SJSA1 (cell line): ENCODE measurements at places on chromosomes 5 and 9. TPM values are rescaled to one million over a fixed set of nuclear protein-coding genes. Genes with fewer than 3 reads are reported as not detected.

Gene SOHLH1
- total RNA-seq, result not detected in 2 replicates

- DNase-seq, result peak; percentile 71
Measured at GRCh38 chr5:3155046-3155445, 403.6 kb upstream of the IRX2 start.

- DNase-seq, result peak; percentile 4
Measured at GRCh38 chr5:40291338-40291737, 388.4 kb upstream of the PTGER4 start.

GRCh38 chr9:922171-922570, 54.3 kb upstream of the DMRT3 start:
- no peak for DNase-seq

- DNase-seq, result no peak
Measured at GRCh38 chr5:40006260-40006659, 581.5 kb upstream of the DAB2 start.

DNA sequence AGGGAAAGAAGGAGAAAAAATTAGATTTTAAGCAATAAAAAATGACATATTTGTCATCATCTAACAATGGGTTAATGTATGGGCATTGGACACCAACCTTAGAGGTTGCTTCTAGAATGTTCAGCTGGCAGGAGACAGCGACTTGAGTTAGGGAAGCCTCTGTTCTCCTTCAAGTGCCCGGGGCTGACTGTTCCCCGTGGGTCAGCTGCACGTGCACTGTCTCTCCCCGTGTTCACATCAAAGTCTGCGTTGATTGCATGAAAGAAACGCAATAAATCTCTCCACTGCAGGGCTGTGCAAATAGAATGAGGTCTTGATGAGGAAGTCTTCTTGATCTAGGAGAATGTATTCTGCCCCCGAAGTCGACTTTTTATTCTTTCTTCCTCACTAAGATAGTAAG, at the start of gene GLT6D1:
Gene GLT6D1 (minus strand): TSS at position 345 of the 400 bp plus-strand sequence. CDS start 353 bp downstream, outside the sequence.
- no peak for DNase-seq

DNA sequence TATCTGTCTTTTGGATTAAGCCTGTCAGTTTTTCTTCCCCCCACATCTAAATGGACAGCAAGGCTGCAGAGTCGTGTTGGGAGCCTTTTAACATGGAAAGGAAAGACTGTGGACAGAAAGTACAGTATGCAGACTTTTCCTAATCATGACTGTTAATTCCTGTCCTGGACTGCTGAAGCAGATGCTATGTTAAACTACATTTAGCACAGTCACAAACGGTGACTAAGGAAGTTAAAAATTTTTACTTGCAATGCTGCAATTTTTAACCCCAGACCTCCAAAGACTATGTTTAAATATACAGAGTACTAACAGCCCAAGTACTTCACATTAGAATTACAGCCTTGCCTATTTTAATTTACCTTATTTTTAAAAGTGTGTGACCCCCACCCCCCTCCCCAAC, 51.8 kb downstream of the ELAVL2 start:
- no peak for DNase-seq

DNA sequence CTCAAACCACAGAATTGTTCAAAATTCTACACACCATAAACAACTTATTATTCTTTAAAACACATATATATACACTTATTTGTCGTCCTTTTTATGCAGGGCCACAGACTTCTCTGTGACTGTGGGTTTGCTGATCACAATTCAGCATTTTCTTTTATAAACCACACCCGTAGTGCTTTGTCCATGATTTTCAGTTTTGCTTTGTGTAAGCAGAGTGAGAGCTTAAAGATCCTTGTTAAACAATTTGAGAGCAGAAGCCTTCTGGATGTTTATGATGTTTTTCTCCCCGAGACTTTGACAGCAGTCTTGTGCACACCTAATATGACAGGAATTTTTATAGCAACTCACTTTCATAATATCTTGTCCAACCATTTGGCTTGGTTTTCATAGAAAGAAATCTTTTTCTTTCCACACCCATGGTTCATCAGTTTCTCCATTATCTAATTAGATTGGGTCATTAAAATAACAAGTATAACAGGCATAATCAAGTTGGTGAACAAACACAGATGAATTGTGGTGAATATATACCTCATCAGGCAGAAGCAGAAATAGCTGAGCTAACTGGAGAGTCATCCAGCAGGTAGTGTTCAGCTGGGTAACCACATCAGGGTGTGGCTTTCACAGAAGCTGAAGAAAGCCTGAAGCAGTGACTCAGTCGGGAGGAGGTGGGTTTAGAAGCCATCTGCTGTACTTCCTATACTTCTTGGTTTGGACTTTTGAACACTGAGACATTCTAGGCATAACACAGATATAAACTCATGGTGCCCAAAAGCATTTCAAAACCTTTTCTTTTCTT, 232.8 kb downstream of the DOCK8 start:
- no peak for DNase-seq

Gene CRHBP
- total RNA-seq, result 0.11 TPM in 1 of 2 replicates, not detected in the other

Gene RASGRF2
- total RNA-seq, result 8.4 and 12.5 TPM in 2 replicates

Gene PAEP
- not detected in 2 replicates for total RNA-seq

Gene C9orf50
- not detected in 2 replicates for total RNA-seq

- no peak for DNase-seq
Measured at GRCh38 chr9:99249619-99250018, 27.5 kb downstream of the SEC61B start.

DNA sequence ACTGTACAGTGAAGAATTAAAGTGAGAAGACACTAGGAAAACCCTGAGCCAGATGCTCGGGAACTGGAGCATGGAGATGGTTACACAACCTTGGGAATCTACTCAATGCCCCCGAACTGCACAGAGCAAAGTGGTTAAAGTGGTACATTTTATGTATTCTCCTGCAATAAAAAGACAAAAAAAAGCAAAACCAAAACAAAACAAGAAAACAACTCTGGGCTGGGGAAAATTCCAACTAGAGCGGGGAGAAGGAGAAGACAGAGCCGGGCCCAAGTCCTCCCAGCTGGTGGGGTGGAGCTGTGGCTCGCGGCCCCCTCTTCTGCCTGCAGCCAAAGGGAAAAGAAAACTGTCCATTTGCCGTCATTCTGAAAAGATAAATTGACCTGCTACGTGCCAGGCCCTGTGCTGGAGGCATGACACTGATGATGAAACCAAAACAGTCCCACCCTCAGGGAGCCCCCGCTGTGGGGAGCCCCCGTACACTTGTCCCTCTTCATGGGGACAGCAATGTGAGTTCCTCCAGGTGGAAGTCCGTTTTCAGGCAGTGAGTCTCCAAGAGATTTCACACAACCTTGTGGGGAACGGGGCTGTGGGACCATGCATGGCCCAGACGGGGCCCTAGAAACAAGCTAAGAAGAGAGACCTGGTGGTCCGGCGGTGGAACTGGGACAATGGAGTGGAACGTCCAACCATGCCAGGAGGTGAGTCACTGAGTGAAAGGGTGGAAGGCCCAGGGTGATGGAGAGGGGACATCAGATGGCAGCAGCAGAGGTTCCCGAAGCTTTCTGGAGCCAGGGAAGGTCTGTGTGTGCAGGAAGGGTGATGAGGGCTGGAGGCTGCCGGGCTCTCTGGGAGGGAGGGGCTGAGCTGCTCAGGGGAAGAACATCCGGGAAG, 114.8 kb upstream of the COL5A1 start:
- DNase-seq, result no peak

Gene SLC1A1
- total RNA-seq, result 1.3 and 3.9 TPM in 2 replicates

GRCh38 chr5:140273401-140273877, 29.5 kb downstream of the PFDN1 start:
- DNase-seq, result no peak
